Upper lobe of left lung (tissue), 6 donors: ENCODE measurements at places on chromosomes 5 and 9. TPM values are rescaled to one million over a fixed set of nuclear protein-coding genes. Genes with fewer than 3 reads are reported as not detected.

DNA sequence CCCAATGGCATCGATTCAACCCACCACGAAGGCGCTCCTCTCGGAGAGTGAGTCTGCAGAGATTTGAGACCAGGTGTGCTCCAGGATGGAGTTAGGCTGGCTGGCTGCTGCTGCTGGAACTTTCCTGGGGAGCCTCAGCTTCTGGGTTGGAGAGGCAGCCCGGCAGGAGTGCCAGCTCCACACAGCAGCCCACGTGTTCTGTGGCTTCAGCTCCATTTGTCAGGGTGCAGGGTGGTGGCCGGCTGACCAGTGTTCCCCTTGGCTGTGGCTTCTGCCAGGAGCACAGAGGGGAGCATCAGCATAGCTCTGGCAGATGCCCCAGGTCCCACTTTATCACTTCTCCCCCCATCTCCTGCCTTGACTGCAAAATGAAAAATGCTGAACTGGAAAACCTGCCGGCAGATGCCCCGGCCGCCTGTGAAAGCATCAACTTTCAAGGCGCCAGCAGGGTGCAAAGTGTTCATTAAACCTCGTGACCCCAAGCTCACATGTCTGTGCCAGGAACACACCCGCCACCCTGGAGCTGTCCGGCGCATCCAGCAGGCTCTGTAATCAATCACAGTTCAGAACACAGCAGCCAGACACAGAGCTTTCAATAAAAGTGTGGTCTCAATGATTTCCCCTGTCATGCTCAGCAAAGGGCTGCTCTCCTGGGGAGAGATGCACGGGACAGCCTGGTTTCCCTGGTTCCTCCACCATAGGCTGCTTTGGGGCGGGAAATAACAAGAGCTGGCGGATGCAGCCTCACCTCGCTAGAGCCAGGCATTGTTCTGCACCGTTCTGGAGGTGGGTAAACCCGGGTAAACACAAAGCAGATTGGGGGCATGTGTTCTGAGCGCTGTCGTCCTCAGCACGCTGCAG is 53.2 kb downstream of the TRIP13 start:
- no peak overlapping the region for H3K4me3 ChIP-seq
- H3K27me3 ChIP-seq: no peaks in the 10 kb centered on the region
- no peaks in the 10 kb centered on the region for H3K36me3 ChIP-seq
- H3K27ac ChIP-seq: no peak overlapping the region
- DNase-seq: no peak

GRCh38 chr5:178284093-178284675 is 51.6 kb upstream of the PHYKPL start:
- no peaks in the 10 kb centered on the region for H3K27me3 ChIP-seq
- H3K4me3 ChIP-seq: no peak overlapping the region
- no peak overlapping the region for H3K27ac ChIP-seq

Gene TYRP1
- 5.0 TPM for total RNA-seq

DNA sequence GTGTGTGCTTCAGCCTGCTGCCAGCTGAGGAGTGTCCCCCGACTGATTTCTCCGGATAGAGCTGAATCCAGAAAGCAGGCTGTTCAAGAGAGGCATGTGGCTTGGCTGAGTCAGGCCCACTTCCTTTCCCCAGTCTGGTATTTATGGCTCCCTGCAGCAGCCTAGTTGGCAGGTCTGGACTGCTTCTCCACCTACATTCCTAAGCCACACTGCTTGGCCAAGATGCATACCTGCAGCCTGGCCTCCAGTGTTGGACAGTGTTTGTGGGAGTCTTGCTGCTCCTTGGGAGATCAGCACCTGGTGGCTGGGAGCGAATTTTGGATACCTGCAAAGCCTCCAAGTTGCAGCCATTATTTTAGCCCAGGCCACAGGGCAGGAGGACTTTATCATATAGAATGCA is 670.8 kb downstream of the ACTL7B start:
- DNase-seq: no peak
- H3K36me3 ChIP-seq: no peaks in the 10 kb centered on the region
- H3K27ac ChIP-seq: no peak overlapping the region

Gene GRIA1
- 4.3 TPM for total RNA-seq

GRCh38 chr5:138873466-138874221 is 1.5 kb downstream of the LRRTM2 start:
- H3K27ac ChIP-seq: no peak overlapping the region
- H3K4me1 ChIP-seq: peaks cover 47% of the 10 kb centered on the region
- no peak overlapping the region for H3K4me3 ChIP-seq
- no peaks in the 10 kb centered on the region for H3K27me3 ChIP-seq
- H3K36me3 ChIP-seq: no peaks in the 10 kb centered on the region
- no peak for DNase-seq

- DNase-seq: no peak
- no peak overlapping the region for H3K4me3 ChIP-seq
- no peaks in the 10 kb centered on the region for H3K27me3 ChIP-seq
- H3K27ac ChIP-seq: no peak overlapping the region
- no peaks in the 10 kb centered on the region for H3K4me1 ChIP-seq
Observed at GRCh38 chr9:29319736-29320513, 1746.6 kb upstream of the C9orf72 start.

- H3K4me1 ChIP-seq: peaks cover 8% of the 10 kb centered on the region
- H3K36me3 ChIP-seq: no peaks in the 10 kb centered on the region
- H3K4me3 ChIP-seq: no peak overlapping the region
- no peak overlapping the region for H3K27ac ChIP-seq
Observed at GRCh38 chr5:543755-544674, 19.8 kb upstream of the SLC9A3 start.

GRCh38 chr5:111782216-111782615 is 25.2 kb upstream of the NREP start:
- no peaks in the 10 kb centered on the region for H3K36me3 ChIP-seq
- no peak overlapping the region for H3K27ac ChIP-seq
- H3K4me3 ChIP-seq: no peak overlapping the region
- peaks cover 4% of the 10 kb centered on the region for H3K4me1 ChIP-seq

DNA sequence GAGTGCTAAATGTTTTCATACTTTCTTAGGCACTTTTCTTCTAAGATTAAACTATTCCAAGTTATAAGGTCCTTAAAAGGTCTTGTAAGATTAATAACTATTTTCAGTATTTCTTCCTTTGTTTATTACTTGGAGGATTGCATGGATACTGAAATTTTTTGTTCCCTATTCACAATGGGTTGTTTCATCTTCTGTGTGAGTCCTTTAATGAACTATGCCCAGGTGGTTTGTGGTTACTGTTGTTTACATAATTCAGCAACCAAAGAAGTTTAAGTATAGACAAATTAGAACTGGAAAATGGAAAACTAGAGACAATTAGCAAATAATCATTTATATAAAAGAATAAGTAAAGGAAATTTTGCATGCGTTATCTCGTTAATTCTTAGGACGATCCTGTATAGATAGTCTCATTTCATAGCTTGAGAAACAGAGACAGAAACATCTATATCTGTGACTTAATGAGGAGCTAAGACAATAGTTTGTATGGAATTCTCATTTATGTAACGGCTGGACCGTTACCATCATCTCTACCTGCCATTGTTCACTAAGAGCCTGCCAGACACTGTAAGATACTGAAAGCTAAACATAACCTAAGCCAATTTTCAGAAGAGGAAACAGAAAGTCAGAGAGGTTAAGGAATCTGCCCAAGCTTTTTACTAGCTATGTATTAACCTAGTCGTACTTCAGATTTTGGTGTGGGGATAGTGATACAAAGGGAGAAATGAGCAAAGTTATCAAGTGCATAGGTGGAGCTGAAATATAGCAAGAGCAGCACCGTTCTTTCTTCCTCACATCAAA is 148.2 kb downstream of the PAM start:
- H3K4me3 ChIP-seq: no peak overlapping the region
- H3K4me1 ChIP-seq: no peaks in the 10 kb centered on the region
- H3K27me3 ChIP-seq: no peaks in the 10 kb centered on the region
- H3K27ac ChIP-seq: no peak overlapping the region
- no peaks in the 10 kb centered on the region for H3K36me3 ChIP-seq

DNA sequence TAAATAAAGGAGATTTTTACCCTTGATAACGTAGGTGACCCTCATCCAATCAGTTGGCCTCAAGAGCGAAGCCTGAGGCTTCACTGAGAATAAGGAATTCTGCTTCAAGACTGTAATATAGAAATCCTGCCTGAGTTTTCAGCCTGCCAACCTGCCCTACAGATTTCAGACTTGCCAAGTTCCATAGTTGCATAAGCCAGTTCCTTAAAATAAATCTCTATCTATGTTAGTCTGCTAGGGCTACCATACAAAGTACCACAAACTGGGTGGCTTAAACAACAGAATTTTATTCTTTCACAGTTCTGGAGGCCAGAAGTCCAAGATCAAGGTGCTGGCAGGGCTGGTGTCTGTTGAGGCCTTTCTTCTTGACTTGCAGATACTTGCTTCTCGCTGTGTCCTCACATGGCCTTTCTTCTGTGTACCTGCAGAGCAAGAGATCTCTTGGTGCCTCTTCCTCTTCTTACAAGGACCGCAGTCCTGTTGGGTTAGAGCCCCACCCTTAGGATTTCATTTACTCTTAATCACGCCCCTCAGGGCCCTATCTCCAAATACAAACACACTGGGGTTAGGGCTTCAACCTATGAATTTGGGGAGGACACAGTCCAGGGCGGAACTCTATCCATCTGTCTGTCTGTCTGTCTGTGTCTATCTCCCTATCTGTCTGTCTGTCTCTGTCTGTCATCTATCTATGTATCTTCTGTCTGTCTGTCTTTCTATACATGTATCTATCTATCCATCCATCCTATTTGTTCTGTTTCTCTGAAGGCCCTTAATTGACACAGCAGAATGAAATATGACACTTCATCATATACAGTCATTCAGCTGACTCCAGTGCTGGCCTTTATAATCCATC is 17.0 kb upstream of the CMBL start:
- no peak overlapping the region for H3K27ac ChIP-seq
- no peaks in the 10 kb centered on the region for H3K36me3 ChIP-seq
- H3K4me3 ChIP-seq: no peak overlapping the region
- no peaks in the 10 kb centered on the region for H3K27me3 ChIP-seq

Gene MUSK
- 3.4 TPM for total RNA-seq
